HS-27A (cell line): ENCODE measurements at places on chromosomes 1 and 21.

- DNase-seq = no peak
These were observed 121.3 kb downstream of the GRIK3 start for GRCh38 chr1:36913016-36913415.

DNA sequence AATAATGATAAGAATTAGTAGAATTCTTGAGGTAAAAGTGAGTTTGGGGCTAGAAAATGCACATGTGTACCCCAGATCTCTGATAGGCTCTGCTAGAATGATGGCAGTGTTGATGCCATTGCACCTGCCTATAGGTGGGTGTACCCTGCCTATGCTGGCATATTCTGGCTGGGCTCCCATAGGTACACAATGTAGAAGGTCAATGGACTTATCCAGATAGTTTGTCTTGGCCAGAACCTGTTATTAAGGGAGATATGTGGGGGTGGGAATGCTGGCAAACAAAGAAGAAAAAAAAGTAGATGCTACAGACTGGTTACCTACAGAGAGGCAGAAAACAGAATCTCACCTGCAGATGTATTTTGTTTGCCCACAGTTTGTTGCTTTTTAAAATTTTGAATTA lies 14.1 kb upstream of the KLHDC8A start:
- no peak for DNase-seq

GRCh38 chr1:93537924-93538323 lies 90.0 kb downstream of the FNBP1L start:
- DNase-seq = no peak

- DNase-seq = no peak
These were observed 1.0 kb upstream of the PIGV start for GRCh38 chr1:26786437-26787380.

DNA sequence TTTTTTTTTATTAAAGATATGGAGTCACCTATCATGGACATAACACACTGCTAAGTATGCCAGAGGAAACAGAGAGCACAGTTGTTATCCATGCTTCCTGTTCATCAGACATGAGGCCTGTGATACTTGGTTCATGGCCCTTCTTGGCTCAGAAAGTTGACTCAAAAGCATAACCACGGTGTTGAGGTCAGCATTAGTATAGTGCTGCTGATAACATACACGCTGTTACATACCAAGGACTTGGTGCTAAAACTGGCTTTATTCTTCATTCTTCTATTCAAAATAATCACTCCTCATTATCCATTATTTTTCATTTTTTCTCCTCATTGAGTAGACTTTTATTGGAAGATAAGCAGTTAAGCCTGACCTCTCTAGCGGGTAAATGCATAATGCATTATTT lies 464.1 kb downstream of the ADGRL2 start:
- DNase-seq = no peak

DNA sequence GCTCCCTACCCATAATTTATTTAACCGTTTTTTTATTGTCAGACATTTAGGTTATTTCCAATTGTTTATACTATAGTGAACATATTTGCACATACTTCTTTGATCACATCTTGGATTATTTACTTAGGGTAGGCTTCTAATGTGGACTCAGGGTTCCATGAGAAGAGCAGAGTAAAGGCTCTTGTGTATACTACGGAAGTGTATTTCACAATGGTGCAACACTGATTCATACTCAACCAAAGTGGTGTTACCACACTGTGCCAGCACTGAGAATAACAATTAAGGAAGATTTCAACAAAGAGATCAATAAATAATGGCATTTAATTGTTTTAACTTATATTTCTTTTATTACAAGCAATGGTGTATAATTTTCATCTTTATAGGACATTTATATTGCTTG lies 251.2 kb downstream of the ZNF326 start:
- DNase-seq = no peak

DNA sequence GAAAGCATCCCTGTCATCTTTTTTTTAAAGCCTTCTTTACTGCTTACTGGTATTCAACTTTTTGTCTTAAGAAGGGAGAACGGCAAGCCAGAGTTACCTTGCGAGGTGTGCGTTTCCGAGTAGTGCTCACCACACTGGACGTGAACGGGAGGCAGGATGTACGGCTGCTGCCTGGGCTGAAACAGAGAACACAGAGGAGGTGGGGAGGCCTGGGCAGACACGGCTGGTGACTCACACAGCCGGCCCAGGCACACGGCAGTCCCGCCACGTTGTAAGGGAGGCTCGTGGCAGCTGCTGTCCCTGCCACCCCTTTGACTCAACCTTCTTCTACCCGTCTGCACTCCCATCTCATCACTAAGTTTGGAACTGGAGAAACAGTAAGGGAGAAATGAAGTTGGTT lies 105.8 kb downstream of the SMYD2 start:
- no peak for DNase-seq

DNA sequence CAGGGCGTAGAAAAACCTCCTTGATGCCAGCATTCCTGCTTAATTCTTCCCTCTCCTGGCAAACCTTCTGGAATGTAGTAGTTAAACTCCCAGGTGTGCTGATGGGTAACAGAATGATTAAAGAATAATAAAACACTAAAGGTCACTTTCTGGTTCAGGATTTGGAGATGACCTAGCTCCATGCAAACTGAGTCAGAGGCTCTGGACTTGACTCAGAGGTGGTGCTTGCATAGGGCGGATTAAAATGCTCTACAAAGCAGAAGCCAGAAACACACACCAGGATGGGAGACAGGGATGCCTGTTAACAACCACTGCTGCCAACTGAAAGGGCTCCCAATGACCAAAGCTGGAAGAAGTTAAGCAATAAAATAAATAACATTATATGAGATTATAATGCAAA lies 41.5 kb downstream of the KRTAP19-8 start:
- no peak for DNase-seq

- no peak for DNase-seq
These were observed 188.1 kb downstream of the ST6GALNAC3 start for GRCh38 chr1:76262601-76263000.
